WTC11 (cell line): ENCODE measurements at places on chromosomes 2 and 18. TPM values are rescaled to one million over a fixed set of nuclear protein-coding genes. Genes with fewer than 3 reads are reported as not detected.

The NTSR2 gene
- total RNA-seq: 0.16 TPM in 1 of 3 replicates, not detected in the others

The DNER gene
- 2.5 to 3.7 TPM (median 2.9 TPM) in 3 replicates for total RNA-seq

The MYO7B gene
- 0.02 TPM in 1 of 3 replicates, not detected in the others for total RNA-seq

The SCN7A gene
- total RNA-seq: 0.14 to 0.32 TPM (median 0.17 TPM) in 3 replicates

The TSPYL6 gene
- total RNA-seq: not detected in 3 replicates

The ACTG2 gene
- total RNA-seq: 1.4 to 2.7 TPM (median 1.8 TPM) in 3 replicates

The SCN3A gene
- 0.04 TPM in 1 of 3 replicates, not detected in the others for total RNA-seq

The ANO7 gene
- total RNA-seq: 8.0 to 8.8 TPM (median 8.6 TPM) in 3 replicates

The PRKAG3 gene
- total RNA-seq: not detected in 3 replicates

The COL3A1 gene
- total RNA-seq: 0.61 to 2.1 TPM (median 0.76 TPM) in 3 replicates

The CRYGA gene
- not detected in 3 replicates for total RNA-seq

The SERPINB2 gene
- not detected in 3 replicates for total RNA-seq

The GALNT13 gene
- total RNA-seq: 8.5 to 9.9 TPM (median 8.8 TPM) in 3 replicates

The IRS1 gene
- total RNA-seq: 18.2 to 22.9 TPM (median 18.6 TPM) in 3 replicates

The RPRM gene
- total RNA-seq: 25.4 to 29.0 TPM (median 28.1 TPM) in 3 replicates

The ELOA2 gene
- total RNA-seq: not detected in 3 replicates

The ACYP2 gene
- 4.4 to 6.3 TPM (median 5.7 TPM) in 3 replicates for total RNA-seq

The C1QL2 gene
- total RNA-seq: 0.55 to 1.0 TPM (median 0.71 TPM) in 3 replicates

The SAG gene
- total RNA-seq: 0.14 TPM in 1 of 3 replicates, not detected in the others

The RPS27A gene
- total RNA-seq: 1,384 to 1,430 TPM (median 1,424 TPM) in 3 replicates

The GCKR gene
- total RNA-seq: 0.64 to 1.1 TPM (median 0.72 TPM) in 3 replicates

The RAB6C gene
- total RNA-seq: 0.07 to 0.09 TPM (median 0.07 TPM) in 3 replicates

The CFAP53 gene
- 0.26 to 0.27 TPM (median 0.27 TPM) in 3 replicates for total RNA-seq

The COL5A2 gene
- total RNA-seq: 16.0 to 18.4 TPM (median 17.2 TPM) in 3 replicates

The SLC5A7 gene
- total RNA-seq: 0.05 TPM in 1 of 3 replicates, not detected in the others
